ENCODE measurements at places on chromosomes 7 and 10.

DNA sequence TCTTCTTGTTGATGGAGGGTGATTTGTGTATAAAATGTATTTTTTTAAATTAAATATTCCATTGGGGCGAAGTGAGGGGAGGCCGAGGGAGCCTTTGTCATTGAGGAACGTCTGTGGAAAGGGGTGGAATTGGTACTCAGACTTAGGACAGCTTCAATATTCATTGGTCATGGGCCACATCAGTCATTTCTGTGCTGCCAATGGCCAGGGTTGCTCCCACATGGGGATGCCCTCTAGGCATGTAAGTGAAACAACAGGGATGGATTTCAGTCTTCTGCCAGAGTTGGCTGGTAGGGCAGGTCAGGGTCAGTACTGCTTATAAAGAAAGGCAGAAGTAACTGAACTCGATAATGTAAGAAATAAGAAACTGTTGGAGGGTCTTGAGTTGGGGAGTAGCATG lies 47.2 kb downstream of the NEURL1 start:
- DNase-seq: no peak

GRCh38 chr7:75850235-75850634 lies 28.6 kb upstream of the RHBDD2 start:
- no peak for DNase-seq

DNA sequence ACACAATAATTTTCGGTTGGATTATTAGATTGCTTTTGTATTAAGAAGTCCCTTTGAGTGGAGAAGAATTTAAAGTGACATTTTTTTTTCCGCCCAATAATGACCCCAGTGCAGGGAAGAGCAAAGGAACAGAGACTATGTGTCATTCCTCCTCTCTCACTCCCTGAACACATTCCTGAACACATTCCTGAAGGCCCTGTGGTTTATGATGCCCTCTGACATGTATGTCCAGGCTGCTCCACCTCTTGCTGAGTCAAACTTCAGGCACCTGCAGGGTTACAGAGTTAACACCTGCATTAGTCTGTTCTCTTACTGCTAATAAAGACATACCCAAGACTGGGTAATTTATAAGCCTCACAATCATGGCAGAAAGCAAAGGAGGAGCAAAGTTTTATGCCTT lies 704.0 kb upstream of the LRRN3 start:
- no peak for DNase-seq

DNA sequence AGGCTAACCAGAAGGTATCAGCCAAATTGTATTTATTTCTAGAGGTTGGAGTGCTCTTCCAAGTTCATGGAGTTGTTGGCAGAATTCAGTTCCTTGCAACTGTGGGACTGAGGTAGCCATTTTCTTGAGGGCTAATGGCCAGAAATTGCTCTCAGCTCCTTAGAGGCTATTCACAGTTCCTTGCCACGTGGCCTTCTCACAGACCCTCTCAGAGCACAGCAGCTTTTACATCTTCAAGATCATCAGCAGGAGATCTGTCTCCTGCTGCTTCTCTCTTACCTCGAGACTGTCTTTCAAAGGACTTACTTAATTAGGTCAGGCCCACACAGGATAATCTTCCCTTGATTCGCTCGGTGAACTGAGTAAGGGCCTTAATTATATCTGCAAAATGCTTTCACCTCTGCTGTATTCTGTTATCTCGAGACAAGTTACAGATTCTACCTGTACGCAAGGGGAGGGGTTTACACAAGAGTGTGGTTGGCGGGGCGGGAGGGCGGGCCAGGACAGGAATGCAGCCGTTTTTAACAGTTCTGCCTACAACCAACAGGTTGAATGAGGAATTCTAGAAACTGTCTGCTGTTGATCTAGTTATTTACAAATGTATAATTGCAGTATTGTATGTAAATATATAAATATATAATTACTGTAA lies 15.0 kb downstream of the MIOS start:
- no peak for DNase-seq

- DNase-seq: no peak
Observed at GRCh38 chr10:127715782-127716378, 21.1 kb upstream of the FOXI2 start.

DNA sequence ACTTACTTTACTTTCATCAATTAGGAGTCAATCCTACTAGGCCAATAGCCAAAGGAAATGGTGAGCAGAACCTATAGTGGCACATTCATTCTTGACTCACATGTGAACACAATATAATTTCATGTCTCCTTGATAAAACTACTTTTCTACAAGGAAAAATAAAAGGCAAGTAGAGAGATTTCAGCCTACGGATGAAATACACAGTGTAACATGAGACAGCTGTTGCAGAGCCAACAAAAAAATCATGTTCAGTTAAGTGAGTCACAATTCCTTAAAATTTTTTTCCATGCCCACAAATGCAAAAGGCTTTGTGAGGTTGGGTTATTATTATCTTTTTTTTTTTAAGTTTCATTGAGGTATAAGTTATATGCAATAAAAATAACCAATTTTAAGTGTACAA lies 54.8 kb downstream of the GPR141 start:
- no peak for DNase-seq

DNA sequence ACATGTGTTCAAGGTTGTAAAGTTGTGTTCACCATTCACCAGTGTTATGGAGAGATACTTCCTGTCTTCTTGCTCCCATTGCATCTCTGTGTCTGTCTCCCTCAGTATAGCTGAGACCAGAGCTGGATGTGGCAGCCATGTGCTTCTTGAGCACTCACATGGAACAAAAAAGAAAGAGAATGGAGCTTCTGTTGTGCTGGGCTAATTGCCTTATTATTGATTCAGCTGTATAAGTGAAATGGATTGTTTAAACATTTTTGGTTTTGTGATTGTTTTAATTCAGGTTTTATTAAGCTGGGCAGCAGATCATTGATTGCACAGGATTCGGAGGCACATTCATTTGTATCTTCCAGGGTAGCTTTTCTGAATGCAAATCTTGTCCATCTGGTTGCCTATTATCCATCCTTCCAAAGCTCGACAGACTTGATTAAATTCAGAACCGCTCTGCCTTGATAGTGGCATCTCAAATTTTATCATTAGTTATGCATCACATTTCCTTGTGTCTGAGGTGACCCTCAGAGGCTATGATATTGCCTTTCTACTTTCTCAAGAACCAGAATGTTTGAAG lies 119.9 kb downstream of the CCNY start:
- no peak for DNase-seq

- no peak for DNase-seq
Observed at GRCh38 chr7:156131881-156132280, 319.6 kb upstream of the SHH start.

DNA sequence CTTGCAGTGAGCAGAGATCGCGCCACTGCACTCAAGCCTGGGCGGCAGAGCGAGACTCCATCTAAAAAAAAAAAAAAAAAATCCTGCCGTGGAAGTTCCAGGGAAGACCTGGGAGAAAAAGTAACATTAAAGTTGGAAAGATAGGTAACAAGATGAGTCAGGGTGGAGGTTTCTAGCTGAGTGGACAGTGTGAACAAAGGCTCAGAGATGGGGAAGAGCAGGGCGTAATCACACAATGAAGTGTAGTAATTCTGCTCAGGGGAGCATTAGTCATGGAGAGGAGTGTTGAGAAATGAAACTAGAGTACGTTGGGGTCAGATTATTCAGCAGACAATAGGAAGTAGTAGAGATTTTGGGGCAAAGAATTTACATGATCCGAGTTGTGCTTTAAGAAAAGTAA lies 21.6 kb upstream of the WASL start:
- no peak for DNase-seq

- DNase-seq: peak; percentile 42
Observed at GRCh38 chr10:97407211-97407951, 6.2 kb upstream of the RRP12 start.

DNA sequence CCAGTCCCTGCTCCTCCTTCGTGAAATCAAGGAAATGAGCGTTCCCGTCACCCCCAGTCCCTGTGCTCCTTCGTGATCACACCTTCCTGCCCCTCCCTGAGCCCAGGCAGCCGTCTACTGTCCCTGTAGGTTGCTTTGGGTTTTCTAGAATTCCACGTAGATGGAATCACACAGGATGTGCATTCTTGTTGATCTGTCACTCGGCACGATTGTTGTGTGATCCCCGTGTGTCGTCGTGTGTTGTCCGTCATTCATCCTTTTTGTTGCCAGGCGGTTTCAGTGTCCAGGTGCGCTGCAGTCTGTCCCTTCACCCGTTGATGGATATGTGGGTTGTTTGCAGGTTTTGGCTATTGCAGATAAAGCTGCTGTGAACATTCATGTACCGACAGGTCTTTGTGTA lies 9.4 kb downstream of the MTG1 start:
- no peak for DNase-seq

DNA sequence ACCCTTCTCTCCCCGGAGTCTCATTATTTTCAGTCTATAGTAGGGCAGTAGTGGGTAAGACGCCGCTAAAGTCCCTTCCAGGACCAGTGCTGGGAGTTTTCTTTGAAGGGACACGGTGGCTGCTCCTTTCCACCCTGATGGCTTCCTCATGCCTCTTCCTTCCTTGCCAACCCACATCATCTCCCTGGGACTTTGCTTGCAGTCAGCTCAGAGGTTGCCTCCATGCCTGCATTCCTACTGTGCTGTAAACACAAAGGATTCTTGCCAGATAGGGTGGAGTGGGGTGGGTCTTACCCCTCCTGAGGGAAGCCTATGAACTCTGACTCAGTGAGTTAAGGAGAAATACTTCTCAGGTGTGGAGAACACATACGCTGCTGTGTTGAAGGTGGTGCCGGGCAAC lies 59.9 kb upstream of the IGFBP3 start:
- DNase-seq: no peak

GRCh38 chr10:49742683-49743463 lies 19.2 kb downstream of the OGDHL start:
- no peak for DNase-seq

GRCh38 chr7:92678291-92678920 lies 88.2 kb upstream of the FAM133B start:
- no peak for DNase-seq

GRCh38 chr10:74912682-74913081 lies 86.3 kb downstream of the KAT6B start:
- DNase-seq: no peak
